ENCODE measurements at places on chromosomes 1 and 21.

GRCh38 chr1:198086051-198086745 is 70.6 kb upstream of the NEK7 start:
- no peak for DNase-seq

GRCh38 chr21:46399129-46399528 is 59.6 kb upstream of the DIP2A start:
- DNase-seq, result no peak

- DNase-seq, result no peak
These were observed 11.4 kb upstream of the RGS16 start for GRCh38 chr1:182615468-182616129.

- DNase-seq, result no peak
These were observed 41.0 kb downstream of the ABCA4 start for GRCh38 chr1:94079989-94080388.

GRCh38 chr1:217867446-217867995 is 236.4 kb downstream of the SPATA17 start:
- DNase-seq, result no peak

DNA sequence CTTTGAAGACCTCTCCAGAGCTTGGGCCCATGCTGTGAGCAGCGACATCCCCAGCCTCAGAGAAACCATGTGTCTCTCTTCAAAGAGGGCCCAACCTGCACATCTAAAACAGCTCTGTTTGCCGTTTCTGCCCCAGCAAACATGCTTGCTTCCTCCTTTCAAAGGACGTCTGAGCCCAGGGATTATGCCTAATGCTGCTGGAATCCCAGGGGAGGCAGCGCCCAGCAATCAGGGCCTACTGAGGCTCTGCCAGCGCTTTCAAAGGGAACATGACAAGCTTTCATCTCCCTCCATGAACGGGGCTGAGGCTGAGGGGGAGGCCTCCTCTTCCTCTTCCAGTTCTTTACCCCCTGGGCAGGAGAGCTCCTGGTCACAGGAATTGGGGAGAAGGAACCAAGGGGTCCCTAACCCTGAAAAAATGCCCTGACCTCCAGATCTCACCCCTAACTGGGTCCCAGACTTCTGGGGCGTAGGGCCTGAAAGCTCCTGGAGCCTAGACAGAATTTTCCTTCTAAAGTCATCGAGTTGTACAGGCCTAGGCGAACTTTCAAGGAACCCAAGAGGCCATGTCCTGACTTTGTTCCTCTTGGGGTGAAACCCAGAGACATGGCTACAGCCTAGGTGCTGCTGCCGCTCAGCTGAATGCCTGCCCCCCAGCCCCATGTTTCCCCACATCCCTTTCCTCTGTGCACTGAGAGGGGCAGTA is 13.4 kb upstream of the ASCL5 start:
- DNase-seq, result no peak

GRCh38 chr1:175390081-175390481 is 197.5 kb upstream of the KIAA0040 start:
- no peak for DNase-seq

GRCh38 chr1:9539829-9540550 is 725 bp downstream of the SLC25A33 start:
- no peak for DNase-seq

GRCh38 chr1:237938553-237938952 is 47.8 kb upstream of the ZP4 start:
- no peak for DNase-seq

DNA sequence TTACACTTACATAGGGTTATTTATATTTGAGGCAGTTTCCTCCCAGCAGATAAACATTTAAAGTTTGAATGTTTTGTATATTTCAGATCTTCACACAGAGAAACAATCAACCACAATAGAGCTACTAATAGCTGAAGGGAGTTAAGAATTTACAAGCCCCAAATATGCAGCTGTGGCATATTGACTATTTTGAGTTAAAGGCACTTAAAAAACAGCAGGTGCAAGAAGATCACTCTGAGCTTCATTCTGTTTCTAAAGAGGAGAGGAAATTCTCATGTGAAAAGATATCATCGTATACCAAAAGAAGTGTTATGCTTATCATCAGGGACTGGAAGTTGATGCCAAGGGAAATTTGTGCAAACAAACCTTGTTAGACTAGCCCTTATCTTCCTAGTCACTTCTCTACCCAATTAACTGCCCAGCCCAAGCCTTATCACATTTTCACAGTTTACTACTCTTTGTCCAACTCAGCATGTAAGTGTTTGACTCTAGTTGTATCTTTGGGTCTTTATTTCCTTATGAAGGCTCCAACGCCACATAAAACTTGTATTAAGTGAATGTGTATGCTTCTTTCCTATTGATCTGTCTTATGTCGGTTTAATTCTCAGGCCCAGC is 66.3 kb upstream of the COG2 start:
- no peak for DNase-seq

GRCh38 chr1:171606402-171606941 is 15.6 kb upstream of the MYOCOS start:
- DNase-seq, result no peak

DNA sequence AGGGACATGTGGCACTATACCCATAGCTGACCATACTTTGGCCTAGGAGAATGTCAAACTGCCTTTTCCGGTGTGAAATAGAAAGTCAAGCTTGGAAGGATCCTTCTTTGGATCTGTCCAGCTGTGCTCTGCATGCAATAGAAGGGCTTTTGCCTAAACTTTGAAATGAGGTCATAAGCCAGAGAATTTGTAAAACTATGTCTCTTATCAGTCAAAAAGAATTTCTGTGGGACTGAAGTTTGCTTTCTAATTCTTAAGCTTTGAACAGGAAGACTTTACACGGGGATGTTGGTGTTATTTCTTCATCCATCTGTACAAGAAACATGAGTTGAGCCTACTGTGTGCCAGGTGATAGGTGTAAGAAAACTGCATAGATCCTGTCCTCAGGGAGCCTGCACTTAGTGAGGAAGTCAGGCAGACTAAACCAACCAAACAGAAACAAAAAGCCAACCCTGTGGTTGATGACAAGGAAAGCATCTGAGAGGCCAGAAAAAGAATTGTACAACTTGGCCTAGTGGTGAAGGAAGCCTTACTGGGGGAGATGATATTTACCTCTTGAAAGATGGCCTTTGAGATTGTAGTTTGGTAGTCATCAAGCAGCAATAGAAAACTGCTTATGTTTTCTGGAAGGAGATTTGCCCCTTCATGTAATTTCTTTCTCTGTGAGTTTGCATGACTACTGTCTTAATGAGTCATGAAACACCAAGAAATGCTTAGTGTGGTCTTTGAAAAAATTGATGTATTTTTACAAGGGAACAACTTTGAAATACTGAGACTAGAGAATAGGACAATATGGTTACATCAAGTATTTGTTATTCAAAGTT is 24.8 kb downstream of the TGFB2 start:
- no peak for DNase-seq

DNA sequence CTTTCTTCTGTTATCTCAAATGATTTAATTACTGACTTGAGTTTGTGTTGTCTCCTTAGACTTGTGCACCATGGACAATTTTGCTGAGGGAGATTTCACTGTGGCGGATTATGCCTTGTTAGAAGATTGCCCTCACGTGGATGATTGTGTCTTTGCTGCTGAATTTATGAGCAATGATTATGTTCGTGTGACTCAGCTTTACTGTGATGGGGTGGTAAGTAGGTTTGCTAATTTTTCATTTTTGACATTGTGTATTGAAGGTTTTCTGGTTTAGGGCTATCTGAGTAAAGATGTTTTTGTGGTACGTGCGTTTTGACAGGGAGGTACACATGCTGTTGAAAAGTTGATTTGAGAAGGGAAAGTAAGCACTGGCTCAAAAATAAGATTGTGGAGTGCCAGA is 14.1 kb downstream of the TTC3 start:
- DNase-seq, result no peak

DNA sequence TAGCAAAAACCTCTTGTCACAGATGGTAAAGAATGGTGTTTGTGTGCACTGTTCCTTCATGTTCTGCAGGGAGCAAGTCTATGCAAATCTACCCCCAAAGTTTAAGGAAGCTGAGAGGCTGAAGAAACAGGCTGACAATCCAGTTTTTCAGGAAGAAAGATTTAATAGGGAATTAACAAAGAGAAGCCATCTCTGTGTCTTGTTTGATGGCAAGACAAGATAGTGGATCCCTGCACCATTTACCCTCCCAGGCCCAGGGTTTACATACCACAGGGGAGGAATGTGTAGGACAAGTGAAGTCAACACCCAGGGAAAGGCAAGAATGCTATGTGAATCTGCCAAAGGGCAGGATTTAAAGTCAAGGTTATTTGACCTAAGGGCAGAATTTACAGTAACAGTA is 48.1 kb upstream of the FNBP1L start:
- DNase-seq, result no peak

DNA sequence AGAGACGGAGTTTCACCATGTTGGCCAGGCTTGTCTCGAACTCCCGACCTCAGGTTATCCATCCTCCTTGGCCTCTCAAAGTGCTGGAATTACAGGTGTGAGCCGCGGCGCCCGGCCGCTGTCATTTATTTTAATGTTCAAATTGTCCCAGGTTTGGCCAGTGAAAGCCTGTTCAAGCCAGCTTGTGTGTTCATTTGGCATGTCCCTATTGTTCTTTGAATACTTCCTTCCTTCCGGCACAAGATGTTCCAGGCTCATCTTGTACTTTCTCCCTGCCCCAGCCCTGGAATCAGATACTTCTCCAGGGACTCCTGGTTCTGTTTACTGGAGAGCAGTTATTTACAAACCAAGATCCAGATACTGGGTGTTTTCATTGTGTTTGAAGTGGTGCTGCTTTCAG is 37.0 kb downstream of the ZBTB8B start:
- DNase-seq, result no peak

GRCh38 chr1:67755160-67755559 is 70.2 kb downstream of the GADD45A start:
- DNase-seq, result no peak

DNA sequence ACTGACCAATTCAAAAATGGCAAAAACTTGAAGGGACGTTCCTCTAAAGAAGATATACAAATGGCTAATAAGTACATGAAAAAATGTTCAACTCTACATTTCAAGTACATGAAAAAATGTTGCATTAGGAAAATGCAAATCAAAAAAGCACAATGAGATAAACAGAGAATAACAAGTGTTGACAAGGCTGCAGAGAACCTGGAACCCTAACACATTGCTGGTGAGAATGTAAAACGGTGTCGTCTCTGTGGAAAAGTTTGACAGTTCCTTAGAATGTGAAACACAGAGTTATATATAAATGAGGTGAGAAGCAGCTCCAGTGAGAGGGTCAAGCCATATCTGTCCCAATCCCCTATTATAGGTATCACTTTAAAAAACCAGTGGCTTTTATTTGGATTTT is 44.6 kb upstream of the RBM34 start:
- no peak for DNase-seq

- no peak for DNase-seq
These were observed 241.9 kb upstream of the RUNX1 start for GRCh38 chr21:35291034-35291433.

- DNase-seq, result no peak
These were observed 102.0 kb downstream of the CRYAA start for GRCh38 chr21:43270800-43271301.

DNA sequence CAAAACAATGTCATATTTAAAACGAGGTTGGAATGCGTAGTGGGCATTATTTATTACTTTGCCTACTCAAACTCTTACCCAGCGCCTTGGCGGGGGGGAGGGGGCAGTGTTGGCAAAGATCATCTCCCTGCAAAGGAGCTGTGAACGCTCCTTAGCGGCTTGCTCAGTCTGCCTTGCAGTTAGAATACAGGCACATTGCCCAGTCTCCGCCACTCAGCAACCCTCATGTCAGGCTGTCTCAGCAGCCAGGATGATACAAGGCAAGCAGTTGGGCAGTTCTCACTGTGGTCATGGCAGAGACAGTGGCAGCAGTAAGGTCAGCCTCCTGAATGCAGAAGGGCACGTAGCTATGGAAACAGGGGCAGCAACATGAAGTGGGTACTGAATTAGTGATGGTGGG is 170.4 kb upstream of the KCNK2 start:
- DNase-seq, result no peak

DNA sequence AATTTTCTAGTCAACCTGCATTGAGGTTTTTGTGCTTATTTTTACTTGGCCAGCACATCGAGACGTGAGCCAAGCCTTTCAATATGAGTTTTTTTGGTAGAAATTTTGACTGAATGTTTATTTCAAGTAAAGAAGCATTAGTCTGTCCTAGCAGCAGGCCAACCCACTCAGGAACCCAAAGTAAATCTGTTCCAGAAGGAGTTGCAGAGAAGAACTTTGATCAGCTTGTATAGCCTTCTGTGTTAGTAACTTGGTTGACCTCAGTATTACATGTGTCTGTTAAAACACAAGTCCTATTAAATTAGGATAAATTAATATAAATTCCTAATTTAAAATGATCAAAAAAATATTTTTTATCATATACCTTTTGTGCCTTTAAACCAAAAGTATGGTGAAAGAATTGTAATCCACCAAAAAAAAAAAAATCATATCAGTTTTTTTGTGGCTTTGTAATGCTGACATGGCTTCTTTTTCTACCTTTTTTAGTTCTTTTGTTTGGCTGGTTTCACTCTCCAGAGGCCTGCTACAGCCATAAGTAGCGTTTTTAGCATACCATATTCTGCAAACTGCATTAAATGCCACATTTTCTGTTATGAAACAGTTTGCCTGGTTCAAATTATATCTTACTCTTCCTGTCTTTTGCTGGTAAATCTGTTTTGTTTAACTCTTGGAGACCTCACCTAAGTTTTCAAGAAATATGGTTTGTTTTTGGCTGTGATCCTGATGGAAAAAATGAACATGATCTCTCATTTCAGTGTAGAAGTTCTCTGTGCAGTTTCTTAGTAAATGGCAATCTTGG is 39.5 kb downstream of the ATF6 start:
- no peak for DNase-seq

DNA sequence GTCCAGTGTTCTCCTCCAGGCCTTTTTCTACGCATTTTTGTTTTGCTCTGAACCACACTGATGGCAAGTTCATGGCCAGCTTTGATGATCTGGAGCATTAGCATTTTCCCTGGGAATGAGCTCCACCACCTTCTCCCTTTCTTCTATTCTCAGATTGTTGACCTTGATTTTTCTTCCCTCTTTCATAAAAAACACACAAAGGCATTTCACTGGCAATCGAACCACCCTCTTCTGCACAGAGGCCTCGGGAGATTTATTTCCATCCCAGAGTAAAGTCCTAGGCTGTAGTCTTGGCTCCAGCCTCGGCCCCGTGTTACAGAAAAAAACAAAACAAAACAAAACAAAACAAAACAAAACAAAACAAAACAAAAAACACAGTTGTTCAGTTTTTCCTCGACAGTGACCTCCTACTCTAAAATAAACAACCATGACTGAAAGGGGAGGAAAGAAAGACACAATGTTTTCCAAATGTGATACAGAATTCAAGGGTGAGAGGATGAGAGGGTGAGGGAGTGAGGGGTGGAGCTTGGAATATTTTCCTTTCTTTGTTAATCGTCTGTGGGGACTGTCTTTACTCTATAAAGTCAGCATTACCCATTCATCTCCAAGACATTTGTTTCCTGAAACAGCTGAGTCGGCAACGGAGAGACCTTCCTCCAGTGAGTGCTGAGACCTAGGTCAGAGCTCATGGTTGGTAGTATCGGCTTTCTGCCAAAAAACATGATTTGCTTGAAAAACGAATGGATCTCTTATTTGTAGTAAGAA is 29.8 kb upstream of the RNF186 start:
- DNase-seq, result no peak
